Right lobe of liver (tissue), 6 donors: ENCODE measurements at places on chromosomes 2 and 18. TPM values are rescaled to one million over a fixed set of nuclear protein-coding genes. Genes with fewer than 3 reads are reported as not detected.

SLC40A1 gene
- 155 TPM for total RNA-seq

SMYD1 gene
- total RNA-seq = not detected

NEMP2 gene
- 2.0 TPM for total RNA-seq

CAPN10 gene
- 7.2 TPM for total RNA-seq

MEIS1 gene
- total RNA-seq = 4.8 TPM

IL1R1 gene
- total RNA-seq = 67.6 TPM

MARCO gene
- total RNA-seq = 94.0 TPM

GKN1 gene
- not detected for total RNA-seq

NDUFS1 gene
- 108 TPM for total RNA-seq

B3GNT7 gene
- total RNA-seq = 0.87 TPM
